ENCODE measurements at places on chromosomes 5 and 9.

DNA sequence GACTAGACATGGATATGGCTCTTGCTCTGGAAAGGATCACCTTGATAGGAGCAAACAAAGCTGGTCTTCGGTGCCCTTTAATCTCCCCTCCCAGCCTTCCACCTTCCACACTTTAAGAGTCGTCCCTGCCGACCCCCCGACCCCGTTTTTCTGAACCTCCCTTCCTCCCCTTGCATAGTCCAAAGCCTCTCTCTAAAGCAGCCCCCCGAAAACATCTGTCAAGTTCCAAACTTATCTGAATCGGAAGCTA lies 423 bp upstream of the NUP214 start:
- no peak for DNase-seq

DNA sequence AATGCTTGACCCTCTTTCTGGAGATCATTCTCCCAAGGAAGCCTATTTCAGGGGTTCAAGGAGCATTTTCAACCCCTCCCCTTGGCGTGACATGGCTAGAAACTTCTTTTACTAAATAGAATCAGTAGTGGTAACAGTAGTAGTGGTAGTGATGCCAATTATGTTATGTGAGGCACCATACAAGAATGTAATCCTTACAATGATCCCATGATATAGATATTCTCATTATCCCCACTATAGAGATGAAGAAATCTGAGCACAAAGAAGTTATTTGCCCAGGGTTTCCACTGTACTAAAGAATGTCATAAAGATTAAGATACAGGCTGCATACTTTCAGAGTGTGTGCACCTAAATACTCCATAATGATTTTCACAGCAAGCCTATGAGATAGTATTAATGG lies 155.4 kb upstream of the CLINT1 start:
- no peak for DNase-seq

DNA sequence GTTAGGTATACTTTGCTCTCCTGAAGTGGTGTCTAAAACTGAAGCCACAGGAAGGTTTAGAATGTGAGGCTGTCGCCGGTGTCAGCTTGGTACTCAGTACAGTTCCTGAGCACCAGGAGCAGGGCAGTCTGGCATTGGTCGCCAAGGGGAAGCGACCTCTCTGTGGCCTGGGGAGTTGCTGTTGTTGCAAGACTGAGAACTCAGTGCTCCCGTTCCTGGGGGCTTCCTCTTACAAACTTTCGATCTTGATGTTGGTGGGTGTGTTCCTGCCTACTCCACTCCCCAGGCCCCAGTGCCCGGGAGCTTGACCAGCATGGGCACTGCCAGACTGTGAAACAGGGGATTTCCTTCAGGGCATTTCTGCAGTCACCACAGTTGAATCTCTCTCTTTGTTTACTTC lies 52.4 kb upstream of the PPARGC1B start:
- DNase-seq, result no peak

- DNase-seq, result no peak
Observed at GRCh38 chr5:131364507-131365050, 100.7 kb downstream of the CDC42SE2 start.

DNA sequence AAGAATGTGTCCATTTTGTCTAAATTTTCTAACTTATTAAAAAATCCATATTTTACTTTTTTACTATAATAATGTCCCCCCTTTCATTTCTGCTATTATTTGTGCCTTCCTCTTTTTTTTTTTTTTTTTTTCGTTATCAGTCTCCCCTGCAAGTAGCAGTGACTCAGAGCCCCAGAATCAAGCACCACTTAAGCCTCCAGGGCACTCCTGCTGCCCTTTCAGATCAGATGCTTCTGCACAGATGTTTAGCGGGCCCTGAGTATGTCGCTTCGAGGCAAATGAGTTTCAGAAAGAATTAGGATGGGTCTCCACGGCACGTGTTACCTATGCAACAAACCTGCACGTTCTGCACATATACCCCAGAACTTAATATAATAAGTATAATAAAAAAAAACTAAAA lies 11.7 kb downstream of the MED7 start:
- no peak for DNase-seq

DNA sequence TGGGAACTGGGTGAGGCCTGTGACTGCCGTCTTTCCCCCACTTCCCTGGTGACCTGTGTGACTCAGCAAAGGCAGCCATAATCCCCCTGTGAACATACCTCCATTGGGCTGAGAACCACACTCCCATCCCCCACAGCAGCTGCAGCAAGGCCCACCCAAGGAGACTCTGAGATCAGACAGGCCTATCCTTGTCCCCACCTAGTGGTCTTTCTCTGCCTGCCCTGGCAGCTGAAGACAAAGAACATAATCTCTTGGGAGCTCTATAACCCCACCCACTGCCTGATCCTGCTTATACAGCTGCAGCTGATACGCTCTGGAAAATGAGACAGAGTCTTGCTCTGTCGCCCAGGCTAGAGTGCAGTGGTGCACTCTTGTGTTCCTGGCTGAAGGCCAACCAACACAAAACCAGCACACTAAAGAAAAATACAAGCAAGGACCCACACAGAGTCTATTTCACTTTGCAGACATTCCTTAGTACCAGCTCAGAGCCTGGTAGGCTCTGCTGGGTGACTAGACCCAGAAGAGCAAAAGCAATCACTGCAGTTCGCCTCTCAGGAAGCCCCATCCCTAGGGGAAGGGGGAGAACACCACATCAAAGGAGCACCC lies 106.7 kb downstream of the MCTP1 start:
- DNase-seq, result no peak

- DNase-seq, result no peak
Observed at GRCh38 chr9:133250741-133251170, 24.2 kb downstream of the ABO start.

GRCh38 chr5:19546521-19546920 lies 441.5 kb downstream of the CDH18 start:
- DNase-seq, result no peak

- DNase-seq, result no peak
Observed at GRCh38 chr9:96209407-96210271, 92.3 kb downstream of the HSD17B3 start.

Data from mucosa of gallbladder (tissue), 1 donor.